H7 (cell line): ENCODE measurements at places on chromosomes 16 and 17. TPM values are rescaled to one million over a fixed set of nuclear protein-coding genes. Genes with fewer than 3 reads are reported as not detected.
A peak's percentile ranks its signal among the peaks of the same experiment; 100 is the strongest.

SLC5A11 gene
- total RNA-seq, result not detected in 2 replicates

ZNF778 gene
- 10.1 and 12.3 TPM in 2 replicates for total RNA-seq

B4GALNT2 gene
- 0.03 TPM in 1 of 2 replicates, not detected in the other for total RNA-seq

PRR15L gene
- total RNA-seq, result 0.10 TPM in 1 of 2 replicates, not detected in the other

BAHCC1 gene
- 8.7 and 19.7 TPM in 2 replicates for total RNA-seq

- no peak for DNase-seq
Observed at GRCh38 chr16:70270176-70270575, 18.4 kb upstream of the EXOSC6 start.

DNA sequence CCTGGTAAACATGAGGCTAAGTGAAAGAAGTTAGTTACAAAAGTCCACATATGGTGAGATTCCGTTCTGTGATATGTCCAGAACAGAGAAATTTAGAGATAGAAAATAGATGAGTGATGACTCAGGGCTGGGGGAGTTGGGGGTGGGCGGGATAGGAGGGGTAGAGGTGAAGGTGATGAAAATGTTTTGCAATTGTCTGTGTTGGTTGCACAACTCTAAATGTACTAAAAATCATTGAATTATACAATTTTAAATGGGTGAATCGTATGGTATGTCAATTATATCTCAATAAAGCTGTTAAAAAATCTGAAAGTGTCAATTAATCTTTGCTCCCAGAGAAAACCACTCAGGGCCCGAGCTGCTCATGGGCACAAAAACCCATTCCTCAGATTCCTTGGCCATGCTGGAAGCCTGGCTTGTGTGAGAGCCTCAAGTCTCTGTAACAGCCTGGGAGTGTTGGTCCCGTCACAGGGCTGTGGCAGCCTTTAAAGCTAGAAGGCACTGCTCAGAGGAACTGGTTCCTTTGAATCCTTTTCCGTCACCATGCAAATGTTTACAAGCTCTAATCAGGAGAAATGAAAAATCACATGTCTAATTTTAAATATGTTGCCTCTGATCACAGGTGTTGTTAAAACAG lies 225.3 kb downstream of the WWOX start:
- DNase-seq, result peak; percentile 7

- DNase-seq, result no peak
Observed at GRCh38 chr17:9409878-9410277, 165.7 kb downstream of the STX8 start.

DNA sequence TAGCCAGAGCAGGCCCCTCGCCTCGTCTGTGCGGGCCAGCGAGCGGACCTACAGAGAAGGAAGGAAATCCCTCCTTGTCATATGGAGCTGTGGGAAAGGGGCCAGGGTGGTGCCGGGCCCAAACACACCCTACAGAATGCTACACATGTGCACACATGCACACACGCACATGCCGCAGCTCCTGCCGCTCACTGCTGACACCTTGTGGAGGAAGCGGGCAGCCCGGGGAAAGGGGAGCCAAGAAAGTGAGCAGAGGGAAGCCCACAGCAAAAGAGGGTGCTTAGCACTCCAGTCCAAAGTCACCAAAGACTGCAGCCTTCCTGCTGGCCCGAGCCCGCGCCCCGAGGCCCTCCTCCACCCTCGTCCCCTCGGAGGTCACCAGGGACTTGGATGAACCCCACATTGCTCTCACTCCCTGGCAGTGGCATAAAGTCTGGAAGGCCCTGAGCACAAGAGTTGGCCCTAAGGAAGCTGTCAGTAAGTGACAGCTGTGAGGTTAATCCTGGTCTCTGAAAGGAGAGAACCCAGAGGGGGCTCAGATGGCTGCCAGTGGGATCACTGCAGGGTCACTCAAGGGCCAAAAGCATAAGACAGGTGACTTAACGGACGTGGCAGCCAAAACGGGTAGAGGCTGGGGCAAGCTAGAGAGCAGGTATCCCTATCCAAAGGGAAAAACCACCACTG lies 68.2 kb downstream of the MYO18A start:
- DNase-seq, result peak; percentile 93

SHISA9 gene
- total RNA-seq, result 7.7 and 11.6 TPM in 2 replicates

- DNase-seq, result no peak
Observed at GRCh38 chr16:3988011-3988410, 107.5 kb upstream of the CREBBP start.

FADS6 gene
- 0.52 TPM in 1 of 2 replicates, not detected in the other for total RNA-seq

DNA sequence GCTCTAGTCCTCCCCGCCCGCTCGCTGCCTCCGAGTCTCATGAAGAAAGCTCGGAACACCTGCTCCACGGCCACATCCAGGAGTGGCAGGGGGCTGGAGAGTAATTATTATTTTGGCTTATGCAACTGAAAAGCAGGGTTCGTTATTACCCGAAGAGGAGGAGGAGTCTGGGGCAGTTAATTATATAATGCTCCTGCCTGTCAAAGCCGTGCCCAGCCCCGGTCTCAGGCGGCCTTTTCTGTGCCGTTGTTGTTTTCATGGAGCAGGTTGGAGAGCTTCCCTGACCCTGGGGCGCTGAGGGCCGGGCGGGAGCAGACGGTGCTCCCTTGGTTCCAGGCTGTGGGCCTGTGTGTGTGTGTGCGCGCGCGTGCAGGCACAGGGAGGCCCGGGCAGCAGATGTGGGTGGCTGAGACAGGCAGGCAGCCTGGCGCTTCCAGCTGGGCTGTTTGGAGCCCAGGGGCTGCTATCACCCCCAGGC lies 2.4 kb downstream of the JPH3 start:
- DNase-seq, result no peak

FOXN1 gene
- not detected in 2 replicates for total RNA-seq

- no peak for DNase-seq
Observed at GRCh38 chr17:66769911-66770310, 65.0 kb upstream of the CACNG5 start.

DNA sequence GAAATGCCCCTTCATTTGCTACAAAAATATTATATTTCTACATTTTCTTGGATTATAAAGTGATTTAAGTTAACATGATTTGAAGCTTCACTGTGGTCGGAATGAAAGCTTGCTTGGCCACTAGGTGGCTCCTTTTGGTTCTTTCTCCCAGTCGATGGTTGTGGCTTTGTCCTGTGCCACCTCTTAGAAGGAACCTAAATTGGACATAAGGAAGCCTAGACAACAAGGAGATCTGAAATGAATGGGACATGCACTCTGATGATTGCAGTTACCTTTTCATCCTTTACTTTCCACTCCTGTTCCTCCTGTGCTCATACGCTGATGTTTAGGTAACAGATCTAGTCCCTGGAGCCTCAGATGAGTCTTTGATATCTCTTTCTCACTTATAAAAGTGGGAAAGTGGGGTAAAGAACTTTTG lies 39.2 kb downstream of the FTO start:
- DNase-seq, result peak; percentile 26

MYL4 gene
- not detected in 2 replicates for total RNA-seq

GRCh38 chr17:28849281-28849680 lies 5.5 kb upstream of the ERAL1 start:
- peak; percentile 69 for DNase-seq

RSKR gene
- total RNA-seq, result 12.2 and 14.7 TPM in 2 replicates

- DNase-seq, result peak; percentile 15
Observed at GRCh38 chr17:5921512-5922282, 148.5 kb upstream of the WSCD1 start.

- peak; percentile 5 for DNase-seq
Observed at GRCh38 chr16:12951392-12951791, 50.0 kb downstream of the SHISA9 start.

DNA sequence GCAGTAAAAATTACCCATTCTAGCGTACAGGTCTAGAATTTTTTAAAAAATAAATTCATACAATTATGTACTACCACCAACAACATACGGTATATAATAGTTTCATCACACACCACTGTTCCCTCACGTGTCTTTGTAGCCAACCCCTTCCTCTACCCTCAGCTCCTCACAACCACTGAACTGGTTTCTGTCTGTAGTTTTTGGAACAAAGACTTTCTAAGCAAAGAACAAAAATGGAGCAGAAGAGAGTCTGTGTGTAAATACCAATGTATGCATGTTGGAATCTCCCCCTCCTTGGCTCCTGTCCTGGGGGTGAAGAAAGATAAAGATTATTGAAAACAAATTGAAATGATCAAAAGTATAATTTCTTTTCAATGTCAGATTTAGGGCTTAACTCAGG lies 31.9 kb upstream of the CCR7 start:
- DNase-seq, result no peak

DNA sequence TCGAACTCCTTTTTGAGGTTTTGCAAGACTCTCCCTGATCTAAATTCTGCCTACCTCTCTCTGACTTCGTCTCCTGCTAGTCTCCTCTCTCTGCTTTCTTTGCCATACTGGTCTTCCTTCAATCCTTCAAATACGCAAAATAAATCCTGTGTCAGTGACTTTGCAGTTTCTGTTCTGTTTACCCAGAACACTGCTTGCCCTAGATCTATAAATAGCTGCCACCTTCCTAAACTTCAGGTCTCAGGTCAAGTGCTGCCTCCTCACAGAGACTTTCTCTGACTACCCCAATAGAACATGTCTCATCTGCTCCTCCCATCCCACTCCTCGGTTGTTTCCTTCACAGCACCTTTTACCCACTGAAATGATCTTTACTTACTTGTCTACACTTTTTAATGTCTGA lies 78.9 kb downstream of the TRIM37 start:
- DNase-seq, result no peak

DNA sequence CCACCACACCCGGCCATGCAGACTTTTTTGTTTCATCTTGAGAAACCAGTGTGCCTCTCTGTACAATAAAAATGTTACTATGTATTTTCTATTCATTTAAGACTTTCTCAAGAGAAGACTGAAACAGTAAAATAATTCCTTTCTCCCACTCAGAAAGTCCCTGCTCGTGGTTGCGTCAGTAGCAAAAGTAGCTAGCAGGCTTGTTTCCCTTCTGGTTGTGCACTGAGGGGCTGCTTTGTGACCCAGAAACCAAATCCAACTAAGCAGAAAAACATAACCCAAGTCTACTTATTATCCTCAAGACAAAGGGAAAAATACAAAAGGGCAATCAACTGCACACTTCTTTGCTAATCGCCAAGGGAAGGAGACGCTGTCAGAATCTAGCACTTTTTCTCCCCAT lies 3.4 kb upstream of the PNPO start:
- DNase-seq, result no peak

- no peak for DNase-seq
Observed at GRCh38 chr17:6384481-6384880, 50.4 kb downstream of the AIPL1 start.

GRCh38 chr16:5336941-5337340 lies 239.3 kb upstream of the EEF2KMT start:
- DNase-seq, result no peak

AOC2 gene
- 1.9 and 6.0 TPM in 2 replicates for total RNA-seq

DNA sequence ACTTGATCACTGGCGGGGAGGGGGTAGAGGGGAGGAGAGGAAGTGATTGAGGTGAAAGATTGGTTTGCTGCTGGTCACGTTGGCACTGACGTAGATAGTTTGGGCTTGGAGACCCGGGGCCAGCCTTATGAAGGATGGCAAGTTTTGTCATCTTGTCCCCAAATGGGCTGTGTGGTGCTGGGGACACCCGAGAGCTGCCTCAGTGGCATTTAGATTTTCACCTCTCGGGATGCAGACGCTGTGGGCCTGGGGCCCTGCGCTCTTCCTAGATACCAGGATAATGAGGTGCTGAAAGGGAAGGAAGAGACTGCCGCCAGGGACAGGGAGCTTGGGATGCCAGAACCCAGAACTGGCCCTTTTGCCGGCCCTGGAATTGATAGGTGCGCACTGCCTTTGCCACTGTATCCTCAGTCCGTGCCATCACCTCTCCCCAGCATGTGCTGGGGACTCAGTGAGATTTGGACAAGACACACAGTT lies 1.4 kb upstream of the SOCS3 start:
- no peak for DNase-seq

- no peak for DNase-seq
Observed at GRCh38 chr17:47741793-47742145, 8.7 kb downstream of the TBX21 start.

DNA sequence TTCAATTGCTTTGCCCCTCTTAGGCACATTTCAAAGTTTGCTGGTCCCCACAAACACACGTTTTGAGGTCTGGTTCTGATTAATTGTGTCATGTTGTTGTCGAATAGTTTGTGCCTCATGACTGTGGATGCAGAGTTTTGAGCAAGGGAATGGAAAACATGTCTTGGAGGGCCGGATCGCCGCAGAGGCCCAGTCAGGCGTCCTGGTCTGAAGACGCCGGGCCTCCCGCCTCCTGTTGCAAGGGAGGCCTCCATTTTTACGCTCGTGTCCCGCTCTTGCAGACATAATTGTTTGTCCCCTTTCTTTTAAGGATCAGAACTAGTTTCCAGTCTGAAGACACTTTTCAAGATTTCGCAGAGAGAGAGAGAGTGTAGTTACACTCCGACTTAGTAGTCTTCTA lies 3.2 kb downstream of the NTN1 start:
- DNase-seq, result peak; percentile 79

- no peak for DNase-seq
Observed at GRCh38 chr16:83010776-83011720, 384.3 kb downstream of the CDH13 start.
